ENCODE measurements at places on chromosomes 7 and 10. TPM values are rescaled to one million over a fixed set of nuclear protein-coding genes. Genes with fewer than 3 reads are reported as not detected.

The ADRA2A gene
- total RNA-seq, result not detected

DNA sequence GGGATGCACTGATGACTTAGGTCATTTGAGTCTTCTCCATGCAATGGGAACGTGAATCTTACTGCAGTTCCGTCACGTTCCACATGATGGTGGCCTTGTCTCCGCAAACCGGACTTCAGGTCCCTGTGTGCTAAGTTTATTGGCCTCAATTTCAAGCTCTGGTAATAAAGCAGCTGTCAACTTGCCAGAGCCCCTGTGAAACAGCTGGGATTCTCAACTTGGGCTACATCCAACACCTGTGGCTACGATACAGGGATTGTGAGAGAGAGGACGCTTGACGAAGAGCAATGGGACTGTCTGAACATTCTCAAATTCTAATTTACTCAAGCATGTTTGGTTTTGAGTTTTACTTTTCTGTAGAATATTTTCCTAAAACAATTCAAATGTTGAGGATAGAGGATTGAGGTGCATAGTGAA, 174.2 kb downstream of the PTN start:
- no peak for DNase-seq

DNA sequence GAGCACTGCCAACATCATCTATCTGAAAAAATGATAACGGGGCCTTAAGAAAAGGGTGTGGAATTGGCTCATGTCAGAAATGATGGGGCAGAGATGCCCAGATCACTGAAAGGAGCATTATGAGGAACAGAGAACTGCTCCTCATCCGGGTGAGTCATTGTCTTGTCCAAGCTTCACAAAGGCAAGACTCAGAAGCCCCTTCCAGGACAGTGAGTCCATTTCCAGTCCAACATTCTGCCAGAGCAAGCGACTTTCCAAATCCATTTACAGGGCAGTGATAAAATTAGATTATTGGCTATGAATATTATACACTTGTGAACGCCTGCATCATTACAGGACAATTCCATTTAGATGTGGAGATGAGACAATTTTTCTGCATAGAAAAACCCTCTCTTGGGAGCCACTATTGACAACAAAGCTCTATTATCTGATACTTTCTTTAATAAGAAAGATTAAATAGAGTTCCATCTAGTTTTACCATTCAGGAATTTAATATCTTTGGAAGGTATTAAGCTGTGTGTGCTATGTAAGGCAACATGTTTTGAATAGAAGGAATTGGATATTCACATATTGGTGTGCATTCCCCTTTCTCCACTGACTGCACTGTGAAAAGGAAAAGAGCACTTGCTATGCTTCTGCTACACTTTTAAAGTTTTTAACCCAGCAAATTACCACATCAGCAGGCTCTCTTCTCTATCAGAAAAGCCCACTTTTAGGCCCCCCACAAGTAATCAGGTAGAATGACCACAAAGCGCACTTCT, 159.6 kb downstream of the NRP1 start:
- no peak for DNase-seq

- DNase-seq, result no peak
Observed at GRCh38 chr10:75987616-75988015, 556.2 kb downstream of the LRMDA start.

DNA sequence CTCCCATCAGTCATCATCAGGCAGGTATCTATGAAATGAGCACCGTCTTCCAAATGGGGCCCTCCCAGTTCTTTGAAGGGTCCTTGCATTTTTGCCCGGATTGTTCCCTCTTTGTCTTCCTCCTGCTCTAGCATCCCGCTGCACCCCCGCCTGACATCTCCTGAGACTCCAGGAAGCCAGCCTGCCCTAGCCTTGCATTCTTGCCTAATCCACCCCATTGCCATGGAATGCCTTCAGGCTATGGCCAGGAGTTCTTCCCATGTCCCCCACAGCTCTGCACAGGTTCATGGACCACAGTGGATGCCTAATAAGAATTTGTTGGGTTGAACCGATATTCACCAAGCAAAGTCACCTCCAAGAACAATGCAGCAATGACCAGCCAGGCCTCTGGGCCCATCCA, 62.1 kb downstream of the ZMIZ1 start:
- no peak for DNase-seq

DNA sequence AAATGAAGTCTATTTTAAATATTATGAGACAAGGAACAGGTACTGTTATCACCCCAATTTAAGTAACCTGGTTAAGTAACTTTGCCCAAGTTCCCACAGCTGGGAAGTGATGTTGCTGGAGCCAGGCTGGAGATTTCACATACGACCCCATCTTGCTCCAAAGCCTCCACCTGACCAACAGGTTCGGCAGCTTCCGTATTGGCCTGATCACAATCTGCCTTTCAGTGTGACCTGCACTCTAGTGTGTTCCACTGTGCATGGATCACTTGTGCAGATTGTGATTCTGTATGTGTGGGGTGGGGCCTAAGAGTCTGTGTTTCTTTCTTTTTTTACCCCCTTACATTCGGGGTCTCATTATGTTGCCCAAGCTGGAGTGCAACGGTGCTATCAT, 66.1 kb downstream of the PRTFDC1 start:
- DNase-seq, result no peak
